Right lobe of liver (tissue), 6 donors: ENCODE measurements at places on chromosomes 13 and 19. TPM values are rescaled to one million over a fixed set of nuclear protein-coding genes. Genes with fewer than 3 reads are reported as not detected.

The ZNF160 gene
- total RNA-seq: 12.8 TPM

The PRR20E gene
- total RNA-seq: not detected

DNA sequence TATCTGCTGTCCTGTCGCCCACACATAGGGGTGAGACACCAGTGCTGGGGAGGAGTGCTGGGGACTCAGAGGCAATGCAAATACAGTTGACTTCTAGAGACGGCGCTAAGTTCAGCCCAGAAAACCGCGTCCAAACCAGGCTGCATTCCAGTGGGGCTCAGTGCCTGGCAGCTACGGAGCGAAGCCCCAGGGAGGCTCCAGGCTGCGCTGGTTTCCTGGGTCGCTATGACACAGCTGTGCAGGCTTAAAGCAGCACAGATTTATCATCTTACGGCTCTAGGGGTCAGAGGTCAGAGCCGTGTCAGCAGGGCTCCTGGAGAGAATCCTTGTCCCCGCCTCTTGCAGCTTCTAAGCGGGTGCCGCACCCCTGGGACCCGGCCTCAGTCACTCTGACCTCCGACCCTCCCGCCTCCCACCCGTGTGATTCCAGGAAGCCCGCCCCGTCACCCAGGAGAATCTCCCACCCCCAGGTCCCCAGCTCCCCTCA lies 61.6 kb downstream of the ANKRD10 start:
- no peak for DNase-seq

DNA sequence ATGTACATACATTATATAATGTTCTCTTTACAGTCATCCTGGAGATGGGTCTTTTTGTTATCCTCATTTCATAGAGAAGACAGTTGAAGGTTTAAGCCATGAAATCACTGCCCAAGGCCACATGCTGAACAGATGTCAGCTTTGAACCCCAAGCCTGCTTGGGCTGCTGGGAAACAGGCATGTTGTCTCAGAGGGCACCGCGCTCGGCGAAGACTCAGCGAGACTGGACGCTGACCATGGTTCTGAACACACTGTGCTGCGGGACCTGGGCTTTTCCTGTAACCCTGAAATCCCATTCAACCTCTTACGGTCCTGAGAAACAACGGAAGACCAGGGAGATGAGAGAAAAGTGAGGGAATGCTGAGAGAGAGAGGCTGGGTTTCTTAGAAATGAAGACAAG lies 27.3 kb downstream of the LRFN3 start:
- DNase-seq: no peak

- no peak for DNase-seq
Observed at GRCh38 chr13:27704681-27705080, 83.0 kb downstream of the POLR1D start.

DNA sequence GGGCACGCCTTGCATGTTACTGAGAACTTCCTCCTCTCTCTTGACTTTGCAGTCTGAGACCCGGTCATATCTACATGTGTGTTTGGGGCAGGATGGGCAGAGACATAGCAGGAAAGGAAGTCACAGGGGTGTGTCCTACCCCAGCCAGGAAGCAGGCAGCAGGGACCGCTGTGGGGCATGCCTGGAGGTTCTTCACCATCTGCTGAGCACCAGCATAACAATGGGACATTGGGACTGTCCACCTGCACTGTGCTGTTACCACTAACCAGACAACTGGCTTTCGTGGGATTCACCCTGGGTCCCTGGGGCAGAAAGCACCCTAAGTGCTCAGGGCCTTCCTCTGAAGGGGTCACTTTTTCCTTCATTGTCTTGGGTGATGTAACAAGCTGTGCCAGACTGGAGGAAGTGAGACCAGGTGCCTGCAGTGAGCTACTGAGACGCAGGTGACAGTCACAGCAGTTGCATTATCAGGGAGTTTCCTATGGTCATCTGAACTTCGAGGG lies 2.6 kb upstream of the HAUS5 start:
- no peak for DNase-seq

- DNase-seq: peak; percentile 78
Observed at GRCh38 chr19:5104871-5105351, 136.0 kb downstream of the KDM4B start.
